ENCODE measurements at places on chromosomes 6 and 20. TPM values are rescaled to one million over a fixed set of nuclear protein-coding genes. Genes with fewer than 3 reads are reported as not detected.
A peak's percentile ranks its signal among the peaks of the same experiment; 100 is the strongest.

Gene FRMD1
- total RNA-seq, result 0.05 TPM

Gene CAP2
- total RNA-seq, result 4.4 TPM

Gene RALGAPB
- 46.0 TPM for total RNA-seq

Gene ATF6B
- 72.9 TPM for total RNA-seq

Gene RAB32
- total RNA-seq, result 37.0 TPM

DNA sequence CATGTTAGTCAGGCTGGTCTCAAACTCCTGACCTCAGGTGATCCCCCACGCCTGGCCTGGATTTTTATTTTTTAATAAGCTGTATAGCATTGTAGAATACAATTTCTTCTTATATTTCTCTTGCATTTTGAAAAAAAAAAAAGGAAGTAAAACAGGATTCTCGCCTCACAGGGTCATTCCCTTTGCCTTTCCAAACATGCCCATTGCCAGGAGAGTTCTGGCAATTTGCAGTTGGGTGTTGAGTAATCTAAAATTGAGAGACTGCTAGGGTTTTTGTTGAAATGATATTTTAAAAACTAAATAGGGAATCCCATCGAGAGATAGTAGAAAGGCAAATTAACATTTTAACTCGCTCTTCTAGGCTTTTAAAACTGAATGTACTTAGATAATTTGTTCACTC lies 196.1 kb downstream of the JARID2 start:
- peaks cover 77% of the 10 kb centered on the region for H3K4me1 ChIP-seq
- H3K36me3 ChIP-seq, result peaks cover 2% of the 10 kb centered on the region
- H3K4me3 ChIP-seq, result no peak overlapping the region
- peaks cover 10% of the 10 kb centered on the region for H3K27me3 ChIP-seq

DNA sequence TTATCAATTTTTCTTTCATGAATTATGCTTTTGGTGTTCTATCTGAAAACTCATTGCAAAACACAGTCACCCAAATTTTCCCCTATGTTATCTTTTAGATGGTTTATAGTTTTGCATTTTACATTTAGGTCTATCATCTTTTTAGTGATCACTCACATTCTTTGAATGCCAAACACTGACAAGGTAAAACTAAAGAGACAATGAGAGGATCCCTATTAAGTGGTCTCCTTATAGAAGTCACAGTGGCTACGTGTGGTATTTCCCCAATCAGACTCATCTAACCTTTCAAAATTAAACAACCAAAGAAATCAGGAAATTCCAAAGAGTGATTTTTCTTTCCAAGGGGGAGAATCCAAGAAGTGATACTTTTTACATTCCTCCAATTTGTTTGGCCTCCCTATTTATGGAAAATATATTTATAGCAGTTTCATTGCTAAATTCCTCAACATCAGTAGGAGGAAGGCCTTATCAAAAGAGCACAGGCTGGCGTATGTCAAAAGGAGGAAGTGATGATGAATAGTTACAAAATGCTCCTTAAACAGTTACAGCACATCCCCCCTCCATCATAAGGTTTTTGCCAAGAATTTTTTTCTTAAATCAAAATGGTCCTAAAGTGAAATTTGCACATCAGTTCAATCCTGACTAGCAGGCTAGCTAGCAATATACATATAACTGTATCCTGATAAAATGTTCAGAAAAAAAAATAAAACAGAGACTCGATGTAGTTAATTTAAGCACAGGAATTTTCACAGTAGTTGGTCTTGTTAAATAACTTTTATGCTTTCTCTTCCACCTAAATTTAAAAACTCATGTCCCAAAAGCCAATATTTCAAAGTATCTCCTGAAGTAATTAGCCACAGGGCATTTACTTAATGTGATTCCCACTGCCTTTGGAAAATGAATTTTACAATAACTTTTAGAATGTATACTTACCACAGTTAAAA lies 76.2 kb upstream of the IPCEF1 start:
- no peak for DNase-seq
- peak overlapping the region; percentile 70 for H3K27ac ChIP-seq
- H3K4me3 ChIP-seq, result no peak overlapping the region
- H3K36me3 ChIP-seq, result peaks cover 11% of the 10 kb centered on the region
- peaks cover 17% of the 10 kb centered on the region for H3K4me1 ChIP-seq
- no peaks in the 10 kb centered on the region for H3K27me3 ChIP-seq

DNA sequence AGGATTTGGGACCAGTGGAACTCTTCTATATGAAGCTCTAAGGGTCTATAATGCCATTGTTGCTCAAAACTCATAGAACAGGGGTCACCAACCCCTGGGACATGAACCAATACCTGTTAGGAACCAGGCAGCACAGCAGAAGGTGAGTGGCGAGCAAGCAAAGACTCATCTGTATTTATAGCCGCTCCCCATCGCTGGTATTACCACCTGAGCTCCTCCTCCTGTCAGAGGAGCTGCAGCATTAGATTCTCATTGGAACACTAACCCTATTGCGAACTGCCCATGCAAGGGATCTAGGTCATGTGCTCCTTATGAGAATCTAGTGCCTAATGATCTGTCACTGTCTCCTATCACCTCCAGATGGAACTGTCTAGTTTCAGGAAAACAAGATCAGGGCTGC lies 237.5 kb downstream of the C6orf118 start:
- no peaks in the 10 kb centered on the region for H3K4me1 ChIP-seq
- no peak for DNase-seq
- no peaks in the 10 kb centered on the region for H3K36me3 ChIP-seq
- no peak overlapping the region for H3K27ac ChIP-seq
- no peak overlapping the region for H3K4me3 ChIP-seq
- H3K27me3 ChIP-seq, result no peaks in the 10 kb centered on the region

DNA sequence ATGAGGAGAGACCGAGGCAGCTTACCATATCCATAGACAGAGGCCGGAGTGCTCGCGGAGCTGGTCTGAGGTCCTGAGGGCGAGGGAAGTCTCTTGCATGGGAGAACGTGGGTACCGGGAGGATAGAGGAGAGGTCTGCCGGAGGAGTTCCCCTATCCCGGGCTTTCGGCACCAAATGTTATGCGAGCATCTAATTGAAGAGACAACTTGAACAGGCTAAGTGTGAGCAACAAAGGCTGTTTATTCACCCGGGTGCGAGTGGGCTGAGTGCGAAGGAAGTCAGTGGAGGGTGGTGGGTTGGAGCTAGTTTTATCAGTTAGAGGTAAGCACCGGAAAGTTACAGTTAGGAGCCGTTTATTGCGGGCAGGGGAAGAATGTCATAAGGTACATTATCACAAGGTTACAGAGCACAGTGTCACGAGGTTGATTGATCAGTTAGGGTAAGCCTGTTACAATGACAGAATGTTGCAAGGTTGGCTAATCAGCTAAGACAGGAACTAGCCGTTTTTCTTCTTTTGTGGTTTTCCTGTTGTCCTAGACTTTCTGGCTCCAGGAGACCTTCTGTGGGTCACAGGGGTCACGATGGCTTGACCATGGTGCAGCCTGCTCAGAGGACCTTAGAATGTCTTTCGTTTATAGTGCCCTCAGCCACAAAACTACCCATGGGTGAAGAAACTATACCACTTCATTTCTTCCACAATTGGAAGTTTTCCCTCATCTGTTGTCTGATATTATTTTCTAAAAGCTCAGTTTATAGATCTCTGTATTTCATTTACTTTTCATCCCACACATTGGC lies 746.0 kb upstream of the ADGRB3 start:
- H3K4me1 ChIP-seq, result peaks cover 2% of the 10 kb centered on the region
- peaks cover 1% of the 10 kb centered on the region for H3K27me3 ChIP-seq
- H3K36me3 ChIP-seq, result peaks cover 6% of the 10 kb centered on the region
- H3K4me3 ChIP-seq, result peak overlapping the region; percentile 14
- H3K27ac ChIP-seq, result peak overlapping the region; percentile 8

GRCh38 chr20:24766143-24766527 lies 182.9 kb upstream of the CST7 start:
- peaks cover 3% of the 10 kb centered on the region for H3K27me3 ChIP-seq
- no peaks in the 10 kb centered on the region for H3K36me3 ChIP-seq

DNA sequence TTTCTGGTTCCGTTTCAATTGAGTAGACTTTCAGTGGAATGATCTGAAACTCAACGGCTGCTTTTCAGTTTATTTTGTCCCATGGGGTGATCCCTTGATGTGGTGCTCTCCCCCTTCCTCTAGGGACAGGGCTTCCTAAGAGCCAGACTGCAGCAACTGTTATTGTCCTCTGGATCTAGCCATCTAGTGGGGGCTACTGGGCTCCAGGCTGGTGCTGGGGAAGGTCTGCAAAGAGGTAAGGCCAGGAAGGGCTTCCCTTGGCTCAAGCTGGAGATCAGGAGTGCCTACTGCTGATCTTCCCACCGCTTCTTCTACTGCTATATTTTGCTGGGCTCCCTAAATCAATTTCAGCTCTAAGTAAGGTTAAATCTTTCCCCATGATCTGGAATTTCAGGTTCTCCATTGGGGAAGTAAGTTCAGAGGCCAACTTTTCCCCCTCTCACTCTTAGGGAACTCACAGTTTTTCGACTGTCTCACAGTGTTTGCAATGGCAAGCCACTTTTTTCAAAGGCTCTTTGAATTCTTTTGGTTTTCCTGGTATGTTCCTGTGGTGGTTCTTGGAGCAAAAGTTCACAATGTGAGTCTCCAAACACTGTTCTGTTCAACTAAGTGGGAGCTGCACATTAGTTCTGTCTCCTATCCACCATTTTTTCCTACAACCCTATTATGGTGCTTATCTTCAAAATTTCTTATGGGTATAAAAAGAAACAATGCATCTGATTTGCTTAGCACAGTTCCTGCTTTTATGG lies 286.2 kb upstream of the EXOC2 start:
- H3K27ac ChIP-seq, result no peak overlapping the region
- no peaks in the 10 kb centered on the region for H3K4me1 ChIP-seq
- no peak for DNase-seq
- H3K4me3 ChIP-seq, result no peak overlapping the region

DNA sequence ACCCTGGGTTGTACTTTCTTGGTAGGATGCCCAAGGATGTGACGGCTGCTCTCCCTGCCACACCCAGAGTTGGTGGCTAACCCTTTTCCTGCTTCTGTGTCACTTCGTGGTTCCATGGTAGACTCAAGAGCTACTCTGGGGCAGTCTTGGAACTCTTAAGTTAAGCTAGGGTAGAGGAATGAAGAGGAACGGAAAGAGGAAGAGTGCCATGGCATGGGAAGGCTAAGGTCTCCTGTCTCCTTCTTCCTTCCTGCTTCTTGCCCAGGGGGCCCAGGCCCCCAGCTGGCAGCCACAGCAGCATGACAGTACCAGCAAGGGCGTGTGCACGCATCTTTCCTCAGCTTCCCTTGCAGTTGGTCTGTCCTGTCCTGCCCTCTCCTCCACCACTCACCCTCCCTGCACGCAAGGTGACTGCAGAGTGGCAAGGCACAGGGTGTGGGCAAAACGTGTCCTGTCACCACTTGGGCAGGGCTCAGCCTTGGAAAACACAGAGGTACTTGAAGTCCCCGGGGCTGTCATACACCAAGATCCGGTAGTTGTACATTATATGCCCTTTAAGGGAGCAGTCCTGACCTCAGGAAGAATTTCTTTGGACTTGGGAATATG lies 39.8 kb upstream of the TGM3 start:
- H3K27me3 ChIP-seq, result peaks cover 5% of the 10 kb centered on the region
- no peaks in the 10 kb centered on the region for H3K36me3 ChIP-seq
- no peak for DNase-seq
- H3K27ac ChIP-seq, result no peak overlapping the region

Data from endothelial cell (in vitro differentiated cells).